ENCODE measurements at places on chromosomes 7 and 10.

GRCh38 chr7:40721342-40721949 is 586.6 kb downstream of the SUGCT start:
- no peak for DNase-seq

DNA sequence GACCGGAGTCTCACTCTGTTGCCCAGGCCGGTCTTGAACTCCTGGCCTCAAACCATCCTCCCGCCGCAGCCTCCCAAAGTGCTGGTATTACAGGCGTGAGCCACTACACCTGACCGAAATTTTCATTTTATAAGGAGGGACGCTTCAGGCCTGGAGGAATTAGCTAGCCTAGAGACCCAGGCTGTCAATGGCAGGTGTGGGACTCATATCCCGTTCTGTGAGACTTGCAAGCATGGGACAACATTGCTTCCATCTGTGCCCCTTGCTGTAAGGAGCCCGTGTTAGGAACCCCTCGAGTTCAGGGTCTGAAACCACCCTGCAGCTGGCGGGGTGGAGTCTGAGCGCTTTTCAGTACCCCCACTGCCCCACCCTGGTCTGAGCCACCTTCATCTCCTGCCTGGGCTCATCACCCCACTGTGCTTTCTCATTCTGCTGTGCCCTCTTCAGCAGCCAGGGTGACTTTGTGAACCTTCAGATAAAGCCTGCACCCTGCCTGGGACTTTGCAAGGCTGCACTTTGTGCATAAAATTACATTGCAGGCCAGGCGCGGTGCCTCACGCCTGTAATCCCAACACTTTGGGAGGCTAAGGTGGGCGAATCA is 1.3 kb upstream of the DAGLB start:
- no peak for DNase-seq

GRCh38 chr7:19322002-19322401 is 176.8 kb upstream of the FERD3L start:
- DNase-seq, result no peak

GRCh38 chr7:128247108-128247507 is 6.0 kb downstream of the LEP start:
- no peak for DNase-seq

- DNase-seq, result no peak
Measured at GRCh38 chr10:45454859-45455258, 80.8 kb downstream of the ALOX5 start.
